ENCODE measurements at places on chromosomes 13 and 19.
A peak's percentile ranks its signal among the peaks of the same experiment; 100 is the strongest.

- DNase-seq: no peak
These were observed 6.5 kb upstream of the CCER2 start for GRCh38 chr19:38918526-38918925.

GRCh38 chr13:23992781-23993679 lies 95.7 kb upstream of the C1QTNF9B start:
- no peak for DNase-seq

DNA sequence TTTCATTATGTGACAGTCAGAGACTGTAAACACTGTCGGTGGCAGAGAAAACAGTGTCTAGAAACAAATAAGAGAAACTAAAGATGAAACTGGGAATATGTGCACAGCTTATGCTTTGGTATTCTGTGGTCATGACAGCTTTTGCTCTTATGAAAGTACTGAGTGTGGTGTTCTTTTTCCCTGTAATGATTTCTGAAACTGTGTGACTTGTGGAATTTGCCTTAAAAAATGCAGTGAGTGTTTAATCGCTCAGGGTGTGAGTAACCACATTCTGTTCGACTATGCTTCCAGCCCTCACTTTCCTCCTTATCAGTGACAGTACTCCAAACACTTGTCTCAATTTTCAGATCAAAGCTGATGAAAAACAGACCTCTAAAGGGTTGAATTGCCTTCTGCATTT lies 66.9 kb upstream of the DIAPH3 start:
- DNase-seq: peak; percentile 35

GRCh38 chr13:106768991-106769390 lies 201.1 kb upstream of the ARGLU1 start:
- DNase-seq: no peak

GRCh38 chr13:50124536-50125303 lies 109.5 kb downstream of the KCNRG start:
- peak; percentile 63 for DNase-seq

GRCh38 chr19:41925208-41926003 lies 2.8 kb downstream of the ERFL start:
- DNase-seq: no peak

GRCh38 chr13:20570517-20570916 lies 3.6 kb downstream of the IFT88 start:
- DNase-seq: peak; percentile 76

- DNase-seq: no peak
These were observed 30.4 kb downstream of the RAB20 start for GRCh38 chr13:110531100-110531499.

- DNase-seq: peak; percentile 79
These were observed 499 bp downstream of the LSM7 start for GRCh38 chr19:2327773-2328400.
